Hippocampal formation (tissue), 2 donors: ENCODE measurements at places on chromosomes 5 and 9.

GRCh38 chr5:176355400-176356178 lies 6.0 kb downstream of the KIAA1191 start:
- no peak for DNase-seq

GRCh38 chr9:87014436-87014835 lies 67.1 kb upstream of the GAS1 start:
- no peak for DNase-seq

DNA sequence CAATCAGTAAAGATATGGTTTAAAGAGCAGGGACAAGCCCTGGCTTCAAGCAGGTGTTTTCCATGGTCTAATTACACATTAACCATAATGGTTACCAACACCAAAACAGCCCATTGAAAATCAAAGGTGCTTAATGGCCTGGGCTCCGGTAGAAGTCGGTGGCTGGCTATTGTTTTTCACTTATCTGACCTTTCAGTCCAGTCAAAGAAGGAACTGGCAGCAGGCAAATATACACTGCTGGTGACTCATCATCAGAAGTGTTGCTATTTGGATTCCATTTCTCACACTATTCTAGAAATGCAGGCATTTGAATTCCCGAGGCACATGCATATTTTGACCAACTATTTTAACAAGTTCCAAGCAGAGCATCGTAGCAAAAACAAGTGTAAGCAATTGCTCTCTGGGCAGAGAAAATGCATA lies 26.3 kb upstream of the GABRP start:
- no peak for DNase-seq

DNA sequence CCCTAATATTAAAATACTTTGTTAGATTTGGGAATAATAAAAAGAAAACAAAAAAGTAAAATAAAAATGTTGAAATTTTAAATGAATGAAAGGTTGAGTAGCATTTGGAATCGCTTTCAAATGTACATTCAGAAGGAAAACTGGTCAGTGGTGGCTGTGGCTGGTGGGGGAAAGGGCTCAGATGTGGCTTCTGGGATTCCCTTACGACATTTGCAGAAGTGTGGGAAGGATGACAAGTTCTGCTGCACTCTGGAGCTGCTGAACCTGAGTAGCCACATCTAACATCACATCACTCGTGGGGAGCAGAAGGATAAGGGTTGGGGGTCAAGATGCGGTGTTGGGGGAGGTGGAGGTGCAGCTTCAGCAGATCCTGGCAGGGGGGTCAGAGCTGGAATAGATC lies 25.6 kb upstream of the CAST start:
- DNase-seq: no peak

DNA sequence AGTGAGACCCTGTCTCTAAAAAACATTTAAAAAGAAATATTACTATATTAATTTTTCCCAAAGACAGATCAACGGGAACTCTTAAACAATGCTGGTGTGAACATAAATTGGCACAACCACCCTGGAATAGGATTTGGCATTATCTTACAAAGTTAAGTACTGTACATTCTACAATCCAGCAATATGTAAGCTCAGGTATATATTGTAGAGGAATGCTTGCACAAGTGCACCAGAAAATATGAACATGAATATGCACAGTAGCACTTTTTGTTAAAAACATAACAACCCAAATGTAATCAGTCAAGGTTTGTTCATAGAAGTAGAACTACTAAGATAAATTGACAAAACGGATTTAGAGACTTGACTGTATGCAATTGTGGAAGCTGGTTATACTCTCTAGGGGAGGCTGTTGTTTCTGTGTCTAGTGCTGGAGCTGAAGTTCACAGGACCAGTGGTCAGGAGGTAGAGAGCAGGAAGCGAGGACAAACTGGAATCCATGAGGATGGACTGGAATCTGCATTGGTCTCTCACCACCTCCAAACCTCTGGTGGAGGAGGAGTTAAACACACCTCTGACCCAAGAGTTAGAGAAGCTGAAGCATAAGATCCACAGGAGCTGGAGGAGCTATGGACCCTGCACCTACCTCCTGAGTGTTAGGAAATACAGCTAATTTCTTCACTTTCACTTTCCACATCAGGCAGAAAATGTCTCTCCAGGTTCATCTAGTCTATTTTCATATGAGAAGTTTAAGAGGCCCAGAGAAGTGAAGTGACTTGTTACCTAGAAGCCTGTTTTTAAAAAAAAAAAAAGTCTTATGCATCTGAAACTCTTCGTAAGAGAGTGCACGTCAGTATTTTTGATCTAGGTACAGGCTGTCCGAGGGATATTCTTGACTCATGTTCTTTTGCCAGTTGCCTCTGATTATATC lies 20.3 kb upstream of the RIC1 start:
- DNase-seq: no peak

GRCh38 chr5:67538855-67539506 lies 342.4 kb upstream of the CD180 start:
- DNase-seq: no peak
